Non-pigmented ciliary epithelial cell (primary cell): ENCODE measurements at places on chromosomes 2 and 18.

DNA sequence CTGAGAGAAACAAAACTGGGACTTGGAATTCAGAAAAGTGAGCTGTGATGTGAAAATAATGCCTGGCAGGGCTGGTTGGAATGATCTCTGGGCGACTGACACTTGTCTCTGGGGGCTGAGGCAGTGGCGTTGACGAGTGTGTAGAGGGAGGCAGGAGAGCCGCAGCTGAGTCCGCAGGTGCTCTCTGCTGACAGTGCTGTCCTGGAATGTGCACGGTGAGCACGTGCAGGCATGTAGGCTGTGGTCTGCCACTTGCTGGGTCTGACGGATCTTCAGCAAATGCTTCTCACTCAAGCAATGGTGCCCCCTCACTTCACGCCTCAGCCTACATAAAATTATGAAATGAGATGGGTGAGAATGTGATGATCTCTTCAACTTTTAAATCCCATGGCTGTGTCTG lies 38.5 kb upstream of the ATP9B start:
- no peak for DNase-seq

DNA sequence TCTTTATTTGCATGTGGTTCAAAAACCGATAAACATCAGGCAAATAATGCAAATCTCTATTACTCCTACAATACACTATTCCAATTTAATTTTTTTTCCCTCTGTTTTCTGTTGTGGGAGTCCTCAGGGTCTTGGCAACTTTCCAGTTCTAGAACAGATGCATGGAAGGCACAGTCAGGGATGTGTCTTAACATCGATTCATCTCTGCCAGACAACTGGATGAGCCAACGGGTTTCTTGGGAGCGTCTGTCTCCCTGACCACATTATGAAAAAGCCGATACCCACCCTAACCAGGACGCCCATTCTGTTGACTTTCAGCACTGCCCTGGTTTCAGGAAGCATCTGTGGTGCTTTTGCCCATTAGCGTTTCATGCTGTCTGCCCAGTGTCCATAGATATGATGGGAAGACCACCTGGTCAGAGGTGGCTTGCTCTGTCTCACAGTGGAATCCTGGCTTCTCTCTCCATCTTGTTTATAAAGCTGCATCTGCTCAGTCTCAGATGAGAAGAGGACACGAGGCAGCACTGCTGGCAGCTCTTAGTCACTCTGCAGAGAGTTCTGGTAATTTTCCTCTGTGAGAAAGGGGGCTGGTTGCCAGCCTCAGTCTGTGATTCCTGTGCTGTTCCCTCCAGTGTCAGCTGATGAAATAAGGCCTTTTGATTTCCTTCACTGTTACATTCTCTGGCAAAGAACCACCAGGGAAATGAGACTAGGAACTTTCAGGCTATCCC lies 57.9 kb upstream of the KCNE4 start:
- DNase-seq: peak; percentile 45

GRCh38 chr2:85327822-85328617 lies at the start of gene TGOLN2:
Gene TGOLN2 (minus strand): TSS chr2:85327989. CDS start chr2:85327962, 27 bp downstream.
- DNase-seq: peak; percentile 45

DNA sequence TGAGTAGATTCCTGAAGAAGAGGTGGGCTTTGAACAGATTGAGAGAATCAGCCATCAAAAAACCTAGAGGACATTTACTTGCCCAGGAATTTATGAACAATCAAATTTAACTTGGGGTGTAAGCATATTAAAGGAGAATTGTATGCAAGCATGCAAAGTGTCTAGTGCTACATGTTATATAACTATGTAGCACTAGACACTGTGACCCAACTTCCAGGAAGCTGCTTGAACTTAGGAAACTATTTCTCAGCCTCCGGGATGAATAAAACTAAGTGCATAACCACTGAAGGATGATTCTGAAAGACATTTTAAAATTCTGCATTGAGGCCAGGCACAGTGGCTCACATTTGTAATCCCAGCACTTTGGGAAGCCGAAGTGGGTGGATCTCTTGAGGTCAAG lies 12.4 kb downstream of the MFF start:
- no peak for DNase-seq

DNA sequence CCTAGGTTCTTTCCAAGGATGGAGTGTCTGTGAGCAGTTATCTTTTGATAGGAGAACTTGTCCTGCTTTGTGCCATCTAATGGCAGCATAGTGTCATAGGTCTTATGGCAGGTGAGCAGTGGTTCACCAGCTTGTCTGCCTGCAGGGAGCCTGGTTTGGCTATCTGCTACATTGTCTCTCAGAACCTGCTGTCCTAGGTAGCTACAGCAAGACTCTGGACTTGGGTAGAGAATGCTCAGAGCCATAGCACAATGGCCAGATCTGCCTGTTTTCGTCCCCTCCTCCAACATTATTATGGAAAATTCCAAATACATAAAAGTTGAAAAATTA lies 28.3 kb downstream of the AGFG1 start:
- no peak for DNase-seq

- no peak for DNase-seq
Observed at GRCh38 chr2:182545420-182546167, 118.8 kb upstream of the PDE1A start.
